ENCODE measurements at places on chromosomes 2 and 18.

GRCh38 chr2:100978582-100979191 is 23.4 kb upstream of the RPL31 start:
- DNase-seq: no peak

- no peak for DNase-seq
Observed at GRCh38 chr2:99403084-99403483, 65.9 kb downstream of the EIF5B start.

- DNase-seq: no peak
Observed at GRCh38 chr2:78109272-78109671, 587.1 kb upstream of the LRRTM4 start.

- no peak for DNase-seq
Observed at GRCh38 chr2:216465579-216466195, 33.0 kb upstream of the RPL37A start.

DNA sequence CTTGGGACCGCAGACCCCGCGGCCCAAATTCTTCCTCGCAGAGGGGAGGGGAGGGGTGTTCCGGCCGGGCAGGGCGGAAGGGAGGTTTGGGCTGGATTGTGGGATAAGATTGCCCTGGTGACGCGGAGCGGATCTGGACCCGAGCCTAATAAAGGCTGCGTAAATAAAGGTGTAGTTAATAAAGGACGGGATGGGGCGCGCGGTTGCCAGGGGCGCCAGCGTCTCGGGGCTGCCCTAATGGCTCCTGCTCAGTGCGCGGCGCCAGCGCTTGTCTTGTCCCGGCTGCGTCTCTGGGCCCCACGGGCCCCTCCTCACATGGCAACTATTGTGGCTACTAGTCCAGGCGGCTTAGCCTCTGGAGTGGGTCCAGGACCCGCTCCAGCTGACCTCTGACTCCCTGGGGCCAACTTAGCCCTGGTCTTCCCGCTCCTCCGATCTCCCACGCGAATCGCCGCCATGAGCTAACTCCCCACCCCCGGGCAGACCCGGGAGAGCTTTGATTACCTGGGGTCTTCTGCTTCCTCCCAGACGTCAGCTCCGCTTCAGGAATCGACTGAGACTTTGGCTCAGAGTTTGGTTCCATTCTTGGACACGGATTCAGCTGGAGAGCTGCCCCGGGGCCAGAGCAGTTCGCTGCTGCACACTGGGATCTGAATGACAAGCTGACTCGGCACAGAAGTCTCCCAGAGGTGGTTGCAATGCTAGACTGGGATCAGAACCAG is 36.5 kb downstream of the SLC25A52 start:
- DNase-seq: no peak

DNA sequence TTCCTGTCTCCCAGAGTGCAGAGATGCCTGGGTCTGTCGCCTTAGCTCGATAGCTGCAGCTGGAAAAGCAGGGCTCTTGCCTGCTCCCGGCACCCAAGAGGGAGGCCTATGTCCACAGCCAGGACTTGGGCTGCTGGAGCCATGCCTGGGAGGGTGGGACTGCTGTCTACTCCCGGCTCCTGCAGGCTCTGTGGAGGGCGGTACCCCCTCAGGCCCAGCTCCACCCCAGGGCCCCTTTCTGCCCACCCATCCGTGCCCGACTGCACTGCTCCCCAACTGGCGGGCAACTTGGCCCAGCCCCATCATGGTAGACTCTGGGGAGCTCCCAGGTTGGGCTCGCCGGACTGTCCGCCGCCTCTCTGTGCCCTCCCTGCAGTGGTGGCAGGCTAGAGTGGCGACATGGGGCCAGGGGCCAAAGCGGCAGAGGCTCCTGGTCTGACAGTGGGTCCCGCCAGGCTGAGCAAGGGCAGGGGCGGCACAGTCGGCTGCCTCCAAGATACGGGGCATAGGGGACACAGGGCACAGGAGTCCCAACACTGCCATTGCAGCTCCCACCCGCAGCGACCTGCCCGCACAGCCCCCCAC is 901.0 kb downstream of the CCDC85A start:
- DNase-seq: no peak

- peak; percentile 98 for DNase-seq
Observed at GRCh38 chr2:126507425-126507911, 148.5 kb upstream of the GYPC start.

- DNase-seq: peak; percentile 70
Observed at GRCh38 chr2:112690853-112691401, 29.9 kb upstream of the NT5DC4 start.

DNA sequence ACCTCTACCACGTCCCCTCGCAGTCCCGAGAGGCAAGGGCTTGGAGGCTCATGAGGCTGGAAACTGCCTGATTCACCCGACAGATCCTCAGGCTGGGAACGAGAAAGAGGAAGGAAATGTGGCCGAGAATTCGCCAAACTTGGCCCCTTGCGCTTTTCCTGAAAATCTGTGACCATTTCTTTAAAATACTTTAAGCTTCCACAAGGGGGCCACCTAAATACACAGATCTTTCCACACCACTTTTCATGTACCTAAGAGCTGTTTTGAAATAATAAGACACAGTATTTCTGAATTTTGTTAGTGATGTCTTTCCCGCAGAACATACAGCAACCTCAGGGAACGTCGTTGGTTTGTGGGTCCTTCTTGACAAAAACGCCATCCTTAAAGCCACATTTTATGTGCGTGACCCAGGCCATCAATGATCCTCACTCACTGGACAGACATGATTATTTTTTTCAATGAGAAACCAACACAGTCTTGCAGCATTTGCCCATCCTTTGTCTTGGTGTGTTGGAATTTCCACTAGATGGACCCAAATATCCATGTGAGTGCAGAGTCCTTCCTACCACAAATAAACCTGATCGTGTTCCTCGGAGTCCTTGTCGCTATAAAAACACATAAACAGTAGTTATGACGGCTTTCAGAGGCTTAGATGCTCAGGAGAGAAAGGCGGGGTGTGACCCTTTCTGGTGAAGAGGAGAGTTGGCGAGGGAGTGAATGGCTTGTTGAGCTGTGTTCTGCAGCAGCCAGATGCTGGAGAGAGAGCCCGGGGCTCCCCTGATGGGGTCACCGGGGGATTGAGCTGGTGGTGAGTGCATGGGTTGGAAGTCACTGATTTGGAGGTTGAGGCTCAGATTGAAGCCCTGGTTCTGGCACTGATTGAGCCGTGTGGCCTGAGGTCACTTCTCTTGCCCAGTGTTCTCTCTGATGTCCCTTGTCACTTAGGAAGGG is 25.0 kb downstream of the DCDC2C start:
- peak; percentile 70 for DNase-seq

Measured in SK-MEL-5 (cell line).